ENCODE measurements at places on chromosomes 5 and 9.
A peak's percentile ranks its signal among the peaks of the same experiment; 100 is the strongest.

GRCh38 chr5:56039985-56040384 is 45.2 kb upstream of the IL6ST start:
- no peak for DNase-seq

DNA sequence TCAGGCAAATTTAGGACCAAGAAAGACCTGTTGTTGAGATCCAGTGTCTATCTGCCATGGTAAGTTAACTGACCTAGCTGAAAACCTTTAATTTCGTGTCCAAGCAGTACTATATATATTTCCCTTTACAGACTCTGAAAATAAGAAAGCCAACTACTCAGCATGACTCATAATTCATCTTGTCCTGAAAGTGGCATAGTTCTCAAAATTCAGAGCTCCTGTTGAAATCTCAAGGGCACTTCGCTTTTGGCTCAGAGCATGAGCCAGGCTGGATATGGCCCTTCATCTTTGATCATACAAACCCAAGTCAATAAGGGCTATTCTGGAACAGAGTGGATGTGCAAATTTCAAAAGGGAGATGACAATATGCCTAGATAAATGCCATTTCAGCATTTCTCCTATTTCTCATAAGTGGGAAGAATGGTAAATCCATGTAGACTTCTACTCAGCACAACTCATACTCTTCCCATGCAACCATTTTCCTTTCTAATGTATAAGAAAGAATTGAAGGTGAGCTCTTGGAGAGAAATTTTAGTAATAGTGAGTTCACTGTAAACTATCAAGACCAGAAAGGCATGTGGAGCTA is 567.9 kb upstream of the DAB2 start:
- no peak for DNase-seq

DNA sequence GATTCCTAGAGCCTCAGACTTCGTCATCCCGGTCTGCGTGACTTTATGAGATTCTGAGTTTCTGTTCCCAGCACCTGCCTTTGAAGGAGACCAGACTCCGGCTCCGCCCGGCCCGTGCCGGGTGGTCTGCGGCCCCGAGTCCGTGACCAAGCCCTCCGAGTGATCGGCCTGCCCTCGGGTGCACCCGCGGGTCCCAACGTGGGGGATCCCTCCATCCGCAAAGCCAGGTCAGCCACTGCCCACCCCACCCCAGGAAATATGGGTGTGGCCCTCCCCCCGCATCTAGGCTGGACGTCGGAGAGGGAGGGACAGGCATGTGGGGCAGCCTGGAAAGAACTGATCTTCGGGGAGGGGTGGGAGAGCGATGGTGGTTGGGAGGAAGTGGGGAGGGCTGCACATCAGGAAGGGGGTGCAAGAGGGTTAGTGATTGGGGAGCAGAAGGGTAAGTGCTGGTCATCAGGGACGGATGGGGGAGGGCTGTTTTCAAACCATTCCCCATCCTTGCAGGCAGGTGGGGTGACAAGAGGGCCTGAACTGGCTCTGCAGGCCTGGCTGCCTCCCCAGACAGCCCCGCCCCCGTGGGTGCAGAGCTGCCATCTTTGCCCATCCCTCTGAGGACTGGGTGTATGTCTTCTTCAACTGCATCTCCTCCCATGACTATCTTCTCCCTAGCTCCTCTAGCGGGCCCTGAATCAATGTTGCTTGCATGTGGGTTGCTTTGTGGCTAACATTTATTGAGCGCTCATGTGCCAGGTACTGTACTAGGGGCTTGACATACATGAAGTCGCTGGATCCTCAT is 747 bp downstream of the LRSAM1 start:
- DNase-seq = peak; percentile 42

- DNase-seq = no peak
These were observed 435.3 kb downstream of the ARHGEF28 start for GRCh38 chr5:74061292-74061691.

GRCh38 chr5:111855356-111855755 is 98.4 kb upstream of the NREP start:
- DNase-seq = no peak

DNA sequence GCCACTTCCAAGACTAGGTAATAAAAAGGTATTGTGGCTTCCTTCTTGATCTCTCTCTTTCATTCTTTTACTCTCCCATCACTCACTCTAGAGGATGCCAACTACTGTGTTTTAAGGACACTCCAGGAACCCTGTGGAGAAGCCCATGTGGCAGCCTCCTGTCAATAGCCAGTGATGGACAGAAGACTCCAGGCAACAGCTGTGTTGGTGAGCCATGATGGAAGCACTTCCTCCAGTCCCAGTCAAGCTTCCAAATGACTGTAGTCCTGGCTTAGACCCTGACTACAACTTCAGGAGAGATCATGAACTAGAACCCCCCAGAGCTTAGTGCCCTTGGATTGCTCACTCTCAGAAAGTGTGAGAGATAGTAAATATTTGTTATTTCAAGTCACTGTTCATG is 123.9 kb downstream of the PPP2R2B start:
- DNase-seq = no peak

DNA sequence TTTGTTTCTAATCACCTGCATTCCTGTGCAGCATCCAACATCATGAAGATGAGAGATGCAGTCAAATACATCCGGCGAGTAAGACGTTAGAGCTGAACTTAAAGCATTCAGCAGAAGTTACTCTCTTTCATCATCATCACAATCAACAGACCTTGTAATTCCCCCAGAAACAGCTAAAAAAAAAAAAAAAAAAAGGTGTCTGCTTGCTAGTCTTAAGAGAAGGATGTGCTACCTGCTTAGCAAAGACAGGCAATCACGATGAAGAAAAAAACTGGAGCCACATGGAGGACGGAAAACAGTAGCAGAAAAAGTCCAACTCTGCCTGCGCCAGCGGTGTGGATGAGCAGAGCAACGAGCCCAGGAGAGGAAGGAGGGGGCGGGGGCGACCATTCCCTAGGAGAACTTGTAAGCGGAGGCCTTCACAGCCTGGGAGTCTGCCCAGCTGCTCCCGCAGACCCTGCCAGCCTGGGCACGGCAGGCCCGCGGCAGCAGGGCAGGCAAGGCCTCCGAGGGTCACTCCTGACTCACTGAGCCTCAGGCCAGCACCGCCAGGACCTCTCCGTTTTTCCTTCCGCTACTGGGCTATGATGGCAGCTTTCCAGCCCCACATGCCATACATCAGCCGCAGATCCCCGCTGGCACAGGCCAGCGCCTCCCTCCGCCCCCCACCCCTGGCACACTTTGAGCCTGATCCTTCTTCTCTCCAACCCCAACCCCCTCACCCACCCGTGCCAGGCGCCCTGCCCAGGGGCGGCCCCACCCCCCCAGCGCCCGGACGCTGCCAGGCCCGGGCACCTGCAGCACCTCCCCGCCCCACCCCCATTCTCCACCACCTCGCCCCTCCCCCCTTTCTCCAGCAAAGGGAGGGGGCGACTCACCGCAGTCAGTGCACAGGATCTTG is 1.4 kb downstream of the NRG2 start:
- no peak for DNase-seq

DNA sequence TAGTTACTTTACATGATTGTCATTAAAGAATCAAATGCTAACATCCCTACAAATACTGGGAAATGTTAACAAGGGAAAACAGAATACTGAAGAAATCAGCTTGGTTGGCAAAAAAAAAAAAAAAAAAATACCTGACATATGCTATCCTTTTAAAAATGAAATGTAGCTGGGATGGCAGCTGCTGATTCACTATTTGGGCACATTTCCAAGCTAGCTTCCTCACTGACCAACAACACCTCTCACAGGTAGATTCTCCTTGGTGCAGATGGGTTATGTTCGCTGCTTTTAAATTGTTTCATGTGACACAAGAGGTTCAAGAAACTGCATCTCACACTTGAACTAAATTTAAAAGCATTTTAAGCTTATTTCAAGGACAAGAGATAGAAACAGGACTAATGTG is 6.1 kb upstream of the PRUNE2 start:
- no peak for DNase-seq

DNA sequence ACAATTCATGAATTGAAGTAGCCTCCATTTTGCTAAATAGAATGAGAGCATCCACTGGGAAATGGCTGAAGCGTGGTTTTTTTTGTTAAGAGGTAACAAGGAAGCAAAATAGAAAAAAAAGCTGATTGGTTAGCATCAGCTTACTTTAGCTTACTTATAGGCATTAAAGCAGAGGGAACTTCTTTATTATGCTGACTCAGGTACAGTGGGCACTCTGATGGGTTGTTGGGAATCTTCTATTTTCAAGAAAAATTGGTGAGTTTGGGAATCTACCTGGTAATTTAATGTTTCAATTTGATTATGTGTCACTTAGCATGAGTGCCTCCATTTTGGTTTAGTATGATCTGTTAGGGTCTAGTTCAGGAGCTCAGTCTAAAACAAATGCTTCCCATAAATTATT is 289.6 kb downstream of the ANXA1 start:
- DNase-seq = no peak

Measured in GM12891 (cell line).